A549 treated with Mapracorat at 1 μM for 4 hours (cell line): ENCODE measurements at places on chromosomes 4 and X. TPM values are rescaled to one million over a fixed set of nuclear protein-coding genes. Genes with fewer than 3 reads are reported as not detected.

Gene SPIN3
- total RNA-seq, result 5.8 to 6.5 TPM (median 6.0 TPM) in 5 replicates

Gene NKX3-2
- total RNA-seq, result 0.08 to 0.15 TPM (median 0.12 TPM) in 5 replicates

Gene CSAG1
- total RNA-seq, result 0.26 to 0.92 TPM (median 0.43 TPM) in 4 of 5 replicates, not detected in the other

Gene AMOT
- 0.02 to 0.04 TPM in 2 of 5 replicates, not detected in the others for total RNA-seq

Gene F9
- total RNA-seq, result not detected in 5 replicates

Gene TSPAN7
- 1.8 to 2.9 TPM (median 2.5 TPM) in 5 replicates for total RNA-seq

Gene GUCY1B1
- 0.07 to 0.36 TPM (median 0.21 TPM) in 5 replicates for total RNA-seq

Gene C4orf50
- total RNA-seq, result not detected in 5 replicates

Gene FAM149A
- total RNA-seq, result 1.5 to 1.9 TPM (median 1.6 TPM) in 5 replicates

Gene PAK3
- total RNA-seq, result not detected in 5 replicates

Gene FAM47E
- 0.06 to 0.16 TPM (median 0.07 TPM) in 3 of 5 replicates, not detected in the others for total RNA-seq
